ENCODE measurements at places on chromosomes 7 and 10.

GRCh38 chr7:92782236-92782635 lies 54.1 kb downstream of the CDK6 start:
- DNase-seq = no peak

DNA sequence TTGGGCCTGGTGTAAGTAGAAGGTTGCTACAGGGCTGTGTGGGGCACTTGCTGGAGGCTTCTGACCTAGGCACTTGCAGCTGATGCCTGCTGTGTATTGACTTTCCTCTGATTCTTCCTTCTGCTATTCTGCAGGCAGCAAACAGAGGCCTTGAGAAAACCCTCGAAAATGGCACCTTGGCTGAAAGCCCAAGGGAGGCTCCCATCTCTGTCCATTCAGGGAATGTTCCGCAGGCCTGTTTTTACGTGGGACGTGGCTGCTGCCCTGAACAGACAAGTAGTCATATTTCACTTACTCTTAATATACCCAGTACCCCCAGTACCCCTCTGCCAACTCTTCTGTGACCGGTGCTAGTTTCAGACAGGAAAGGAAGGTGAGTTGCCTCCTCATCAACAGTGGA lies 664.7 kb downstream of the INHBA start:
- no peak for DNase-seq

GRCh38 chr7:74269757-74270277 lies 15.6 kb upstream of the RFC2 start:
- no peak for DNase-seq

GRCh38 chr7:112009081-112009480 lies 197.1 kb downstream of the DOCK4 start:
- no peak for DNase-seq

GRCh38 chr7:116731023-116731395 lies 59.0 kb downstream of the MET start:
- no peak for DNase-seq

- no peak for DNase-seq
These were observed 584.2 kb downstream of the AUTS2 start for GRCh38 chr7:70182521-70182920.

DNA sequence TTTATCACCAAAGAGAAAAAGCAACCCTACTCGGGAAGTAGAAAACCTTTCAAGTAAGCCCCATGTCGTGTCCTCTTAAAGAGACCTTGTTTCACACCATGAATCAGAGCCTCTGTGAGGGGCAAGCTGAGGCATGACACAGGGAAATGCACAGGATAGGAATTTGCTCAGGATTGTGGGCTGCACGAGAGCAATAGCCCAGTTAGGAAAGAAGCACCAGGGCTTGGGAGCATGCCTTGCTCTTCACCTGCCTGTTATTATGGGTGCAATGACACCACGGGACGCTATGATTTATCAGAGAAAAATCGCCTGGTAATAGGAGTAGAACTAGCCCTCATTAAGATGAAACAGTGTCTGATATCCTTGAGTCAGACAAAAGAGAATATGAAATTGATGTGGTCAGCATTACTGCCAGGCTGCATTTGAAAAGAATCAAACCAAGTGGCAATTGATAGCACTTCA lies 562.9 kb upstream of the NRP1 start:
- DNase-seq = no peak

GRCh38 chr10:607545-608185 lies 81.8 kb downstream of the DIP2C start:
- no peak for DNase-seq

GRCh38 chr7:47093320-47094234 lies 488.3 kb downstream of the TNS3 start:
- DNase-seq = no peak

- DNase-seq = no peak
These were observed 14.8 kb downstream of the AKR1D1 start for GRCh38 chr7:138091032-138091431.

- DNase-seq = no peak
These were observed 127.3 kb downstream of the SEMA3C start for GRCh38 chr7:80791509-80791929.

GRCh38 chr10:78602201-78602932 lies 466.4 kb upstream of the ZMIZ1 start:
- no peak for DNase-seq

DNA sequence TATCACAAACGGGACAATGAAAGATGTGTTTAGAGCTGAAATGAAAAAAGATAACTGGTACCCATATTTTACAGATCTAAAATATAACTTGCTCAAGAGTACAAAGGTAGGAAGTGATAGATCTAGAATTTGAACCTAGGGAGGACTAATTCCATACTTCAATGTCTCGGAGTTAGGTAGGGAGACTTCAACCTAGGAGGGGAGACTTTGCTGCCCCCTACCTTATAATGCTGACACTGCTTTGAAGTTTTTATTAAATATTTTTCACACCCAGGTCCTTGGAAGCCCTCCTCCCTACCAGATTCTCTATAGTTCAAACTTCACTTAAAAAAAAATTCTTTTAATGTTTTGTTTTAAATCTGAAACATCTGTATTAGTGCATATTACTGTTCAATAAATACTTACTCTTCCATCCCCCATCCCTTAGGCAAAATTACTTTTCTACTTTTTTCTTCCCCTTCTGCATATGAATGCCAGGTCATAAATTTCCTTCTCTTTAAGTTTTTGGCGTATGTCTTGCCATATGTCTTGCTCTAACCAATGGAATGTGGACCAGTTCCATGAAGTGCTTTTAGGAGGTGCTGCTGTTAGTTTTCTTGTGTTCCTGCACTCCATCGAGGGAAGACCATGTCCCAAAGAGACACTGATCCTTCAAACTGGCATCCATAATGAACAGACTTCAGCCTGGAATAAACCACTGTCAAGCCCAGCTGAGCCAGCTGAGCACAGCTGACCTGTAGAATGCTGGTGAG lies 57.8 kb downstream of the MICU1 start:
- no peak for DNase-seq

Data from GM18507 (cell line).